ENCODE measurements at places on chromosomes 7 and 10.

- DNase-seq = peak; percentile 36
Observed at GRCh38 chr10:85650791-85651496, 715.7 kb downstream of the GRID1 start.

GRCh38 chr7:25333296-25333928, 105.1 kb upstream of the NPVF start:
- DNase-seq = no peak

DNA sequence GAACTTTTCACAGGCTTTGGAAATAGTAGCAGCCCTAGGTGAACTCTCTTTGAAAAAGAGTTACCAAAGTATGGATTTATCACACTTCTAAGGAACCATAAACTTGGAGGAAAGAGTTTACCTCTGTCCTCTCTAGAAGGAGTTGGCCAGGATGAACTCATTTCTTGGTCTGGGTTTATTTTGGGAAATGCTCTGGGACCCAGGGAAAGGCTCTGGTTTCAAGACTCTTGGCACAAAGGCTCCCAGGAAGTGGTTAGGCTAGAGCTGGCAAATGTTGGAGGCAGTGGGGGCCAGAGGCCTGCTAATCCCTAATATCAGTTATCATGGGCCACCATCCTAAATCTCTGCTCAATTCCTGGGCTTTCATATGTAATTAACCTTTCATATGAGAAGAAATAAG, 36.3 kb upstream of the CDK6 start:
- no peak for DNase-seq

- DNase-seq = peak; percentile 31
Observed at GRCh38 chr10:70145666-70146488, 623 bp downstream of the TYSND1 start.

GRCh38 chr10:16741540-16741939, 75.7 kb downstream of the RSU1 start:
- DNase-seq = no peak

DNA sequence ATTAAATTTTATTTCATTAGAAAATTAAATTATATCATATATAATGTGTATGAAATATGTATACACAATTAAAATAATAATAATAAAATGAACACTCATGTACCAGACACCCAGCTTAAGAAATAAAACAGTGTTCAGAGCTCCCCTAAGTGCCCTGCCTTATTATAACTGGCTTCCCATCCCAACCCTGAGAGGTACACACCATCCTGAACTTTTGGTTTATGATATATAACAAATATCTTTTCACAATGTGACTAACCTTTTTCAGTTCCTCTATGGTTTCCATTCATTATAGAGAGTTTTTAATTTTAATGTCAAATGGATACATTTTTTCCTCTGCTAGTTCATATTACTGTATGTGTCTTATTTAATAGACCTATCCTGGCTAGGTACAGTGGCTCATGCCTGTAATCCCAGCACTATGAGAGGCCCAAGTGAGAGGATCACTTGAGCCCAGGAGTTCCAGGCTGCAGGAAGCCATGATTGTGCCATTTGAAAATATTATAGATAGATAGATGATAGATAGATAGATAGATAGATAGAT, 24.0 kb upstream of the STEAP2 start:
- DNase-seq = no peak
